ENCODE measurements at places on chromosomes 3 and 15.

DNA sequence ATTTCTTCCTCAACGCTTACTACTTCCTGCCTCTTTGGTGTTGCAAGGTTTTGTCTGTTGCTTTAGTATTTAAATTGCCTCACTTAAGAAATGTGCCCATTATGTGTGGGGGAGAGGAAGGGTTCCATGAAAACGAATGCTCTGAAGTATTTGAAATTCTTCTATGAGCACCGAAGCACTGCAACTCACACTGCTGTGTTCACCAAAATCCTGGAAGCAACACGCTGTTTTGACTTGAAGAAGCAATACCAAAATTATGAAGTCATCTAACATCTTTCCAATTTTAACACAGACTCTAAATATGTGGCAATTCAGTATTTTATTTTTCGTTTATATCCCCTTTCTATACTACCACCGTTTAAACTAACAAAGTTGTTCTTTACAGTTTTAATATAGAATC, 101.5 kb downstream of the RBMS3 start:
- DNase-seq: no peak

GRCh38 chr3:155753038-155753639, 8.3 kb upstream of the PLCH1 start:
- DNase-seq: no peak

- DNase-seq: no peak
Observed at GRCh38 chr3:132464066-132464465, 46.8 kb downstream of the DNAJC13 start.

DNA sequence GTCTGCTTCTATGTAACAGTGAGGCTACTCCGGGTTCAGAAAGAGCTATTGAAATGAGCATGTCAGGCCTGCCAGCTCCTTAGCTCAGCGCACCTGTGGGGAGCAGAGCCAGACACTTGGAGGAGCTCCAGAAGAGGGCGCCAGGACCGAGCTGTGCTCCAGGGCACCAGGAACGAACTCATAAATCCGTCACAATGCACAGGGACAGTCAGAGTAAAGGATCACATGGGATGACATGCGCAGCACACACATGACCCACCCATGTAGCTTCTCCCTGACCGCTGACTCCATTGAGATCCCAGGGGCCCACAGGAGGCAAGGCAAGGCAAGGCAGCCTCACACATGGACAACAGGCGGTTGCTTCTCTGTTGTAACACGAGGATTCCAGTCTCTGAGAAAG, 26.0 kb upstream of the GNB5 start:
- no peak for DNase-seq

- no peak for DNase-seq
Observed at GRCh38 chr3:162632672-162633071, 1136.1 kb downstream of the OTOL1 start.

DNA sequence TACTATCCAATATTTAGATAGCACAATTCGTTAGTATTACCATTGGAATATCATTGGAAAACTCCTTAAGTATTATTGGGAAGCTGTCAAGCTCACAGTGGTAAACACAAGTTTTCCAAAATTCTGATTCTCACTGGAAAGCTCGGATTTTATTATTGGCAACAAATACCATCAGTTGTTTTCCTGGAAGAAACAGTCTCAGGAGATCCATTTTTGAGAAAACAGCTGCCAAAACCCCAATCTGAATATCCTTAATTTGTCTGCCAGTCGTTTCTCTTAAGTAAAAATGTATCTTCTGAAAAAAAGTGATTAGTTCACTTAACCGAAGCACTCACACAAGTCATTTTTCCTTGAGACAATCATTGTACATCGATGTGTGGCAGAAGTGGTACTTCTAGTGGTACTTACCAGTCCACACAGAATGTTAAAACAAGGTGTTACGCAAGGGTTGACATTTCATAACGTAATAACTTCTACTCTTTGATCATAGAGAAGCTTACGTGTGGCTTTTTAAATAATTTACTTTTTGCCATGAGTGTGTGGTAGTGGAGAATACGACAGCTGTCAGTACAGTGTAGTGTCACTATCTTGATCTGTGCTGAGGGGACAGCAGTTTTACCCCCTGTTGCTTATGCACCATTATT, 74.9 kb downstream of the FAM43A start:
- DNase-seq: no peak

- no peak for DNase-seq
Observed at GRCh38 chr15:85331655-85332285, 48.6 kb upstream of the AKAP13 start.

DNA sequence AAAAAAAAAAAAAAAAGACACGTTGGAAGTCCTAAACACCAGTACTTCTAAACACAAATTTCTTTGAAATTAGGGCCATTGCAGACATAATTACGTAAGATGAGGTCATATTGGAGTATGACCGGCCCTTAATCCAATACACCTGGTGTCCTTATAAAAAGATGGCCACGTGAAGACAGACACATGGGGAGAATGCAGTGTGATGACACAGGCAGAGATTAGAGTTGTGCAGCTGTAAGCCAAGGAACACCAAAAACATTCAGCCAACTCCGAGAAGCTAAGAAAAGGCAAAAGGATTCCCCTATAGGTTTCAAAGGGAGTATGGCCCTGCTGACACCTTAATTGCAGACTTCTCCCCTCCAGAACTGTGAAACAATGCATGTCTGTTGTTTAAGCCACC, 379.0 kb upstream of the PDZRN3 start:
- no peak for DNase-seq

DNA sequence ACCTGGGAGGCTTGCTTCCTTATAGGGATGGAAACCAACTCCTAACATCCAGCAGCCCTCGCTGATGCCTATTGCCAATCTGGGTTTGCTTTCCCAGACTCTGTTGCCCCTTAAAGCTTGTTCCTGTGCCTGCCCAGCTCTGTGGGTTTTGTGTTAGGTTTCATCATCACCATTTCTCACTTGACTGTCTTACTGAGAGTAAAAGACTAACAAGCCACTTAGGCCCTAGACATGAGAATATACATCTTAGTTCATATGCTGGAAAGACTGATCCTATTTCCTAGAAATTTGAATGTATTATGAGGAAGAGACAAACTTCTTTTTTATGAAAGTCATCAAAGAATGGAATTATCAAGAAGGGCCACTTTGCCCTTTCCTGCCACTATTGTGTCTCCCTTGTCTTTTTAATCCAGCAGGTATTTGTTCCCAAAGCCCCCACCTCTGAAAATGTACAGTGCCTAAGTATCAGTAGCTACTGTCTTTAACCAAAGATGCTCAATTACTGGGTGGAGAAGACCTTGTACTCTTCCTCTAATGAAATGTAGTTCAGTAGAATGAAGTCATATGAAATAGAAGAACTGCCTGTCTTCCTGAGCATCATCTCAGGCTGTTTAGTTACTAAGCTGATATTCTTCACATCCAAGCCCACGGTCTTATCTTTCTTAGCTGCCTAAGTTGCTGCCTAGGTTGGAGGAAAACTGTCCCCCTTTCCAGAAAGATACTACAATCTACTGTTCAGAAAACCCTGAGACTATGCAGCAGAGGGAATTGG, 59.8 kb upstream of the ZPLD1 start:
- no peak for DNase-seq

DNA sequence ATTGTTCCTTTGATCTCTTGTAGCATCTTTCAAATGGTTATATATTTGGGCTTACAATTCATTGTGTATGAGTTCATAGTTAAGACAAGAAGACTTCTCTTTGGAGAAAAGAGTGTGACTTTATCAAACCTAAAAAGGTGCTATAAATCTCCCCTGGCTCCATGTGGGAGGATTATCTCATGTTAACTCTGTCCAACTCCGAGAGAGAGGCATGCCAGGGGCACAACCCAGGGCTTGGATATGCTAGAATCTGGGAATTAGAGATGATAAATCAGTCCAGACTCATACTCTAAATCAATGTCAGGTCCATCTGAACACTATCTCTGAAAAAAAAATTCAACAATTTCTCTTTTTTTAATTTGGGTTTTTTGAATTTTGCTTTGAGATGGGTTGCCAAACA, 462.8 kb downstream of the TUSC7 start:
- no peak for DNase-seq

DNA sequence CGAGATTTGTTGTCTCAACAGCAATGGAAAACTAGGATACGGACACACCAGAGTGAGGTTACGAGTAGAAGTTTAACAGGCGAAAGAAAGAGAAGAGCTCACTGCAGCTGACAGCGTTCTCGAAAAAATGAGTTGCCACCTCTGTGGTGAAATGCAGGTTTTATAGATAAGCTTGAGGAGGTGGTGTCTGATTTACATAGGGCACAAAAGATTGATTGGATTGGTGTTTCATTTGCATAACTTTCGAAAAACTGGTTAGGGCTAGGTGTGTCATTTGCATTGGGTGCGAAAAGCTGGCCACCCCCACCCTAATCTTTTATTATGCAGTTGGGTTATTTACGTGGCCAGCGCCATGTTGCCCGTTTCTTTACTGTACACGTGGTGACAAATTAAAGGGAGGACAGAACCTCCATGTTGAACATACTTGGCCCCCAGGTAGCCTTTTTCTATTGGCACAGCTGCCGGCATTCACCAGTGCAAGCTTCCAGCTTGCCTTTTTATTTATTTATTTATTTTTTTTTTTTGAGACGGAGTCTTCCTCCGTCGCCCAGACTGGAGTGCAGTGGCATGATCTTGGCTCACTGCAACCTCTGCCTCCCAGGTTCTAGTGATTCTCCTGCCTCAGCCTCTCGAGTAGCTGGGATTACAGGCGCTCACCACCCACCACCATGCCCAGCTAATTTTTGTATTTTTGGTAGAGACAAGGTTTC, 8.3 kb downstream of the IFT122 start:
- DNase-seq: no peak

DNA sequence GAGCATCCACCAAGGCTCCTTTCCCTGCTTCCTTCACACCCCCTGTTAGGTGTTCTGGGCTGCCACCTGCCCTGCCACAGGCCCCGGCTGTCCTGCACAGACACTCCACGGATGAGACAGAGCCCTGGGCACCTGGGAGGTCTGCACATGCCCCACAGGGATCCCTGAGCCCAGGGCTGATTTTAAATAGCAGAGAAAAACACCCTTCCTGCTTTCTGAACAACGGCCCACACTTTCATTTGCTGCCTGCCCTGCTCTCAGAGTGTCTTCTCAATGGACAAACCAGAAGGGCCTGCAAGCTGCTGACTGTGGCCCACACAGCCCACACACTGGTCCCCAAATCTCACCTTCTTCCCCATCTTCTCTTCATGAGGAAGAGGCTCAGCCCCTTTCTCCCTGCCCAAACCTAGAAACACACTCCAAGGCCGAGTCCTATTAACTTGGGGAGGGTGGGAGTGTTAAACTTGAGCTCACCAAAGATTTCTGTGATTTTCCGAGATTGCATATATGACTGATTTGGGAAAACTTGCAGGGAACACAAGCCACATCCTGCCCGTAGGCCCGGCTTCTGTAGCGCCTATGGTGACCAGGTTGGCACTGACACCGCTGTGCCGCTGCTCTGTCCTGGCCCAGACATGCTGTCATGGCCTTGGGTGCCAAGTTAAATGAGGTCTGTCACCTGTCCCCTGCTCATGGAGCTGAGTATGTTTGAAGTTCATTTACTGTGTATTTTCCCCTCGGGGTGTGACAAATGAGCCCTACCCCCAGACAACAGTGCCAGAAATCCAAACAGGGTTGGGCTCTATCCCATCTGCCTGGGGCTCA, 47.2 kb upstream of the KLF13 start:
- no peak for DNase-seq

DNA sequence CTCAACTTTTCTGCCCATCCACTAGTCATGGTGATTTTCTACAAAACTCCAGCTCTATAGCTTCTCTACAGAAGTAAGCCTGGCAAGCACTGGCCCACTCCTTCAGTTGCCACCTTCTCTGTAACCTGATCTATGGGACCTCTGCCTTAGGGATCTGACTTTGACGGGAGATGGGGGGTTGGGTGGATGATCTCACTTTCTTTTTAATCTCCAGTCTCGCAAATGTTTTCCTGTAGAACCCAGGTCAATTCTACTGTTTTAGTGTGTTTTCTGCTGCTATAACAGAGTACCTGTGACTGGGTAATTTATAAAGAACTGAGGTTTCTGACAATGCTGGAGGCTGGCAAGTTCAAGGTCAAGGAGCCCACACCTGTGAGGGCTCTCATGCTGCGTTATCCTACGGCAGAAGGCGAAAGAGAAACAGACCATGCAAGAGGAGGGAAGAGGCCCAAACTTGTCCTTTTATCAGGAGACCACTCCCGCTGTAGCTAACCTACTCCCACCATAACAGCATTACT, 189.9 kb upstream of the THRB start:
- no peak for DNase-seq

- DNase-seq: no peak
Observed at GRCh38 chr3:186921578-186921977, 8.7 kb upstream of the ST6GAL1 start.

DNA sequence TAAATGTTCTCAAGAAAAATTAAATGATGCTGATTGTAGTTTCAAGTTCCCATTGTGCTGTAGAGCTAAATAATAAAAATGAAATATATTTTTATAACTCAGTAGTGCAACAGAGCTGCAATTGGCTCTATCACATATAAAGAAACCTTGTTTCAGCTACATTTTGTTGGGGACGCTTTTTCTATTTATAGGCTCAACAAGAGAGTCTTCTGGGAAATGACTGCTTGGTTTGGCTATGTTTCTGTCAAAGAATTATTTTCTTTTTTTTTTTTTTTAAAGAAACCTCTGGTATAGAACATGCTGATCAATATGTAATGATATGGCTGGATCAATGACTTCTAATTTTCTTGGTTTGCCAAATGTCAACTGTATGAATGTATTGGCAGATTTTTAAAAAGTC, 76.5 kb downstream of the OTOL1 start:
- DNase-seq: no peak

- DNase-seq: no peak
Observed at GRCh38 chr3:134772011-134772410, 23.0 kb upstream of the EPHB1 start.

DNA sequence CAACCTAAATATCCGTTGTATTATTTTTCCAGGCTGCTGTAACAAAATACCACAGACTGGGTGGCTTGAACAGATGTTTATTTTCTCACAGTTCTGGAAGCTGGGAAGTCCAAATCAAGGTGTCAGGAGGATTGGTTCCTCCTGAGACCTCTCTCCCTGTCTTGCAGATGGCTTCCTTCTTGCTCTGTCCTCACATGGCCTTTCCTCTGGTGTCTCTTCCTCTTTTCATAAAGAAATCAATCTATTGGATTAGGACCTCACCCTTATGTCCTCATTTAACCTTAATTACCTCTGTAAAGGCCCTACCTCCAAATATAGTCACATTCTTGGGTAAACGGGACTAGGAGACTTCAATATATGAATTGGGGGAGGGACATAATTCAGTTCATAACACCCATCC, 89.2 kb upstream of the PLCL2 start:
- no peak for DNase-seq

- no peak for DNase-seq
Observed at GRCh38 chr3:15513116-15513515, 8.4 kb downstream of the COLQ start.

GRCh38 chr15:73127302-73127936, 75.2 kb downstream of the NEO1 start:
- DNase-seq: no peak

DNA sequence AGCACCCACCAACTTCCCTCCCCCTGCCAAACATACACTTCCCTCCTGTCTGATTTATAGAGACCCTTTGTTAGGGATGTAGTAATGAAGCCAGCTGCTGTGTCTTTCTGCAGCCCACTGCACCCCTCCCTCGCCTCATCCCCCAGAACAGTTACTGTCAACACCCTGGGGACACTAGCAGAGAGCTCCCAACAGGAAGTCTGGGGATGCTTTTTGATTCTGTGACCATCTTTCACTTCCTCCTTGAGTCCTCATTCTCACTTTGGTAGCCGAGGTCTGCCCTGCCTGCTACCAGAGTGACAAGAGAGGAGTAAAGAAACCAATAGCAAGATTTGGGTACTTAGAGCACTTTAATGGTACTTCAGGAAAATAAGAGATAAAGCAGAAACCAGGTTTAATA, 201.6 kb downstream of the SATB1 start:
- DNase-seq: no peak

Data from activated CD4-positive, alpha-beta T cell treated with anti-CD3 and anti-CD28 coated beads for 1 hour (primary cell).